ENCODE measurements at places on chromosomes 11 and 22.

DNA sequence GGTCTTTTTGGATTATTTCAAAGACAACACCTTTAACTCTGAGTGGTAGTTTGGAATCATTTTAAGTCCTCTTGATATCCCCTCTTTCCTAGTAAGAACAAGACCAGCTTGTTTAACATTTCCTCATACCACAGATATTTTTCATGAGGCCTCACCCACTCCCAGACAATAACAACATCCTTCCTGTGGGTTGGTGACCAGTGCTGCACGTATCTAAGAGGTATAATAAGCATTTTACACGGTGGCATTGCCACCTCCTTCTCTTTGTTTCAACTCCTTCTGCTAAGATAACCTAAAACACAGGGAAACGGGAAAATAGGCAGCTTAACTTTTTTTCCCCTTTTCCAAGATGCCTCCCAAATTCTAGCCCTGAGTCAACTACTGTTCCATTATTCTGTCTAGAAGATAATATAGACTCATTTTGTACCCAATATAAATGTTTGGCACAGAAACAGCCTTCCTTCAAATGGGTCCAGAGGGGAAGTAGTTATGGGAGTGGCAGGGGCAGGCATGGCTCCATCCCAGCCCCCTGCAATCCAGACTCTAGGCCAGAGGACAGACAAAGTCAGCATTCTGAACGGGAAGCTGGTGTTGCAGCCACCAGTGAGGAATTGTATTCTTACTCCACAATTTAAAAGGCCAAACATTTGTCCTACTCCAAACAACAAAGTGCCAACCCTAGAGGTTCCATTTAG lies 28.5 kb downstream of the MAML2 start:
- DNase-seq = no peak

- DNase-seq = no peak
These were observed 310.2 kb downstream of the DDX10 start for GRCh38 chr11:108975026-108975425.

DNA sequence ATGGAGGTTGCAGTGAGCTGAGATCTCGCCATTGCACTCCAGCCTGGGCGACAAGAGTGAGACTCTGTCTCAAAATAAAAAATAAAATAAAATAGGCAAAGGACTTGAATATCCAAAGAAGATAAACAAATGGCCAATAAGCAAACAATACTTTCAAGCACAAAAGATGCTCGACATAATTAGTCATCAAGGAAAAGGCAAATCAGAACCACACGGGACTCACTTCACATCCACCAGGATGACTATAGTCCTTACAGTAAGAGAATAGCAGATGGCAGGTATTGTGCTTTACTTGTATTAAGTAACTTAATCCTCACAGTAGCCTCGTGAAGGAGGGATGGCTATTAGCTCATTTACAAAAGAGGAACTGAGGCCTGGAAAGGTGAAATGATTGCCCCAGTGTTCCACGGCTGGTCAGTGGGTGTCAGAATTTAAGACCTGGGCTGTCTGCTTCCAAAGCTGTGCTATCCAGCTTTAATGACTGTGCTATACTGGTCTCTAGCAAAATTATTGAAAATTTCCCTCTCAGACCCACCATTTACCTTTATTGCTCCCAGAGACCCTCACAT lies 40.2 kb upstream of the RBFOX2 start:
- DNase-seq = no peak

GRCh38 chr11:10091314-10092045 lies 202.5 kb downstream of the SBF2 start:
- no peak for DNase-seq

GRCh38 chr11:96254087-96254486 lies 88.9 kb downstream of the MAML2 start:
- no peak for DNase-seq

DNA sequence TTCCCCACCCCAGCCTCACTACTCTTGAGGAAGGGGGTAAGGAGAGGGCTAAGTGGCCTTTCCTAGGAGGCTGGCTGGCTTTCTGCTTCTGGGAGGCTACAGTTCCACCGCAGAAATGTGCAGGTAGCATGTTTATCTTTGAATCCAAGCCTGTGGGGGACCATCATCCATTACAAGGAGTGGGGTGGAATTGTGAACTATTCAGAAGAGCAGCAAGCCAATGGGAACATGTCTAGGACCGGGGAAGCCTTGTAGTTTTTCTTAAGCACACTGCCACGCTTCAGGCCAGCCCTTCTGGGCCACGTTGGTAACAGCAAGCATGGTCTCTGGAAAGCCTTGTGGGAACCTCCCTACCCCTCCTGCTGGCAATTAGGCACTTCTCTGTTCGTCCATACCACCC lies 100.3 kb downstream of the AMOTL1 start:
- DNase-seq = no peak

DNA sequence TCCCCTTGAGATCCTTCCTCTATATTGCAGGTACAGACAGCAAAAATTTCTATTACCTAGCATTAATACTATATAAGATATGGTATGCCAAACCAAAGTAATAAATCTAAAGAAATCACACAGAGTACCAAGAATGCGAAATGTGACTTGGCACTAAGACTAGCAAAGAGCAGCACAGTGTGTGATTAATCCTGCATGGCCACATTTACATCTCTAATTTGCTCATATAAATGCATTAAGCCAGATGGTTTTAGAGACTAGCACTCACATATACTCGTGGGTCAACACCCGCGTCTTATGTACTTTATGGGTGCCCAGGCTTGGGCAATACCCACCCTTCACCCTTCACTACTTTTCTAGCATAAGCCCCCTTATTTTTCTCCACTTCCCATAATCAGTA lies 213.2 kb downstream of the TTC28 start:
- DNase-seq = no peak

- no peak for DNase-seq
These were observed 23.5 kb downstream of the TBRG1 start for GRCh38 chr11:124646148-124646547.
